ENCODE measurements at places on chromosomes 2 and 18. TPM values are rescaled to one million over a fixed set of nuclear protein-coding genes. Genes with fewer than 3 reads are reported as not detected.
A peak's percentile ranks its signal among the peaks of the same experiment; 100 is the strongest.

Gene HRH4
- not detected for total RNA-seq

DNA sequence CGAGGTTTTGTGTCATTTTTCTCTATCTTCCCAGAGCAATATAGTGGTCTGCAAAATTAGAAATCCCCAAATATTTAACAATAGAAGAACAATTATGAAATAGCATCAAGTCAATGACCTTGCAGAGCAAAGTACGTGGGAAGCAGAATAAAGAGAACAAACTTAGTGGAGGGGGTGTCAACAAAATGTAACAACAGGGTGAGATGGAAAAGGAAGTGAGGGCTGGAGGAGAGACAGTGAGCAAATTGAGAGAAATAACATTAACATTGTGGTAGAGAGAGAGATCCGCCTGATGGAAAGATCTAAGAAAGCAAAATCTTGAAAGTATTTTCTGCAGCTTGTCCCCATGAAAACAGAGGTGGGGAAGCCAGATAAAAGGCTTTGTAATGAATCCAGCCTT is 23.4 kb downstream of the ARHGAP15 start:
- no peak for DNase-seq
- H3K27me3 ChIP-seq: peaks cover 7% of the 10 kb centered on the region
- H3K36me3 ChIP-seq: no peaks in the 10 kb centered on the region
- no peak overlapping the region for H3K27ac ChIP-seq

GRCh38 chr2:107195631-107196030 is 309.7 kb upstream of the ST6GAL2 start:
- no peak for DNase-seq
- no peaks in the 10 kb centered on the region for H3K4me1 ChIP-seq
- H3K4me3 ChIP-seq: no peak overlapping the region
- H3K36me3 ChIP-seq: no peaks in the 10 kb centered on the region

- no peaks in the 10 kb centered on the region for H3K36me3 ChIP-seq
- H3K4me1 ChIP-seq: no peaks in the 10 kb centered on the region
- H3K27me3 ChIP-seq: no peaks in the 10 kb centered on the region
- DNase-seq: no peak
Measured at GRCh38 chr18:32730620-32731091, 42.2 kb downstream of the KLHL14 start.

DNA sequence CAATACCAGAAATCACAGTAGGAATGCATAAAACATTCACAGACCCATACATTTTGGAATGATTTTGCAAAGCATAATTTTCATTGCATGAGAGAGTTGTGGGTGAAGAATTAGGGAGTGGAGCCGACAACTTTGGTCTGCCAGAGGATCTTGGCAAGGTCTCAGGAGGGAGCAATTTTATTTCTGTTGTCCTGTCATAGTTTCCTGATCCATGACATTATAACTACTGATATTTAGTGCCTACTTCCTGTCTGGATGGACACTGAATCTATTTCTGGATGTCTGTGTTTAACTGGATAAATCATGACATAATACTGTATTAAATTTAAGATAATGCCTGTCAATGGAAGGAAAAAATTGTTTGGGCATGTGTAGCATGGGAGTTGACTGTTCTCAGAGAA is 2.4 kb downstream of the ITGA4 start:
- peak; percentile 6 for DNase-seq
- no peaks in the 10 kb centered on the region for H3K36me3 ChIP-seq
- no peak overlapping the region for H3K27ac ChIP-seq
- no peaks in the 10 kb centered on the region for H3K27me3 ChIP-seq

DNA sequence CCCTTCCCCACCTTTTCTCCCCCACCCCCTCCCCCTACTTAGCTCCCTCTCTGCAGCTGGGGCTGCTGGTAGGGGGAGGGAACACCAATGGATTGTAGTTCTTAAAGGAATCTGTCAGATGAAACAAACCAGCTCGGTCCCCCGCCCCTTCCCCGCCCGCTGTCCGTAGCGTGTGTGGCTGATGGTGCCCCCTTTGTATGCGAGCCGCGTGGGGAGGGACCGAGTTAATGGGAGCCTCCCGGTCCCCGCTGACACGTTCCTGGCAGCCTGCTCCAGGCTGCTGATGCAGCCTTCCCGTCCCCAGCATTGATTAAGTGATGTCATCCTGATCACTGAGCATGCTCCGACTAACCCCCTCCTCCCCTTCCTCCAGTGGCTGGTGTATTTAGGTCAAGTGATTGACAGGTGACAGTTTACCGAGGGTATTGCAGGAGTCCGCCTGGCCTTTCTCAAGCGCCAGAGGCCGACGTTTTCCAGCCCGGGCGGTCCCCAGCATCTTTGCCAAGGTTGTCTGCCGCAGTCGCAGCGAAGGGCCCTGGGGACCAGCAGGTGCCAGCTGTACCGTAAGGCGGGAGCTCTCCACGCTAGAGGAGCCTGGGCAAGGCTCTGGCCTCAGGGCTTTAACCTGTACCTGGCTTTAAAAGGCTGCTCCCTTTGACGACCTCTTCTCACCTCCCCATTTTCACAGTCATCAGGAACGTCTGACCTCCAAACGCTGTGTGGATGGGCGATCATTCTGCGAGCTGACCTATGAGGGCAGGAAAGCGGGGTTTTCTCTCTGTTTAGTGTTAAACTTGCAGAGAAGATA is 1.8 kb downstream of the KIF5C start:
- no peak overlapping the region for H3K4me3 ChIP-seq
- peaks cover 26% of the 10 kb centered on the region for H3K27me3 ChIP-seq
- no peaks in the 10 kb centered on the region for H3K36me3 ChIP-seq
- no peak overlapping the region for H3K27ac ChIP-seq
- no peaks in the 10 kb centered on the region for H3K4me1 ChIP-seq
- no peak for DNase-seq

- no peaks in the 10 kb centered on the region for H3K4me1 ChIP-seq
- DNase-seq: no peak
- no peak overlapping the region for H3K4me3 ChIP-seq
Measured at GRCh38 chr2:70775141-70775540, 7.1 kb upstream of the ADD2 start.
